ENCODE measurements at places on chromosomes 12 and 14.

GRCh38 chr12:85275374-85275773, 4.6 kb upstream of the ALX1 start:
- DNase-seq = no peak

GRCh38 chr14:68692916-68693771, 99.7 kb downstream of the ZFP36L1 start:
- no peak for DNase-seq

DNA sequence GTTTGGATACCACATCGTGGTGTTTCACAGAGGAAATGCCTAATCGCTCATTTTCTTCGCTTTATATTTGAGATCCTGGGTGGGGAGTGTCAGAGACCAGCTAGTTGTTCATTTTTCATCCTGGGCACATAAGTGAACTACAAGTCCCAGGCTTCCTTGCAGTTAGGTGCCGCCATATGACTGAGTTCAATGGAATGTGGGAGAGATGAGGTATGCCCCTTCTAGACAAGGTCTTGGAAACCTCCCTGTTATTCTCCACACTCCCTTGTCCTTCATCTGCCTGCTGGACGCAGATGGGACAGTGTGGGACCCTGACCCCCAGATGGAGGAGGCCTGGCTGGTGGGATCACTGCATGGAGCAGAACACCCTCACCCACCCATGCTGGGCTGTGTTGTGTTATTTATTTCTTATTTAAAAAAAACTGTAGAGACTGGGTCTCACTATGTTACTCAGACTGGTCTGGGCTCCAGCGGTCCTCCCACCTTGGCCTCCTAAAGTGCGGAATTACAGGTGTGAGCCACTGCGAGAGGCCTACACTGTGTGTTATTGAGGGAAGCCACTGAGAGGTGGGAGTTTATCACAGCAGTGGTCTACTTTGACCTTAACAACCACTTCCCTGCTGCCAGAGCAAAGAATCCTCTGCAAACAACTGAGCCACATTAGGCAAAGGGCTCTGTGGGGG, 42.9 kb upstream of the VRK1 start:
- no peak for DNase-seq

DNA sequence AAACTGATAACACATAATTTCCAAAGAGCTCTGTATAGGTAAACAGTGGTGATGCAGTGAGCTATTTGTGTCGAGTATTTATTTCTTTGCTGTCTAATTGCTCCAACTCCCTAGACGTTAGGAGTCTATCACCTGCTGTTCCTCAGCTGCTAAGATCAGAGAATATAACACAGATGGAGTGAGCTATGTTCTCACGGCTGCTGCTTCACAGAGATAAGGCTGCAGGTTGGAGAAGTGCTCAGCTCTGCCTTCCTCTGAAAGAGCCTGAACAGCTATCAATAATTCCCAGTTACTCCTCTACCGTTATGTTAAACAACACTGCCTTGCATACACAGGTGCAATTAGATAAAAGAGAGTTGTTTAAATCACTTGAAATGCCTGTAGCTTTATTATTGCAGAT, 103.2 kb upstream of the MDGA2 start:
- DNase-seq = no peak

GRCh38 chr12:879641-880040, 69.9 kb downstream of the RAD52 start:
- no peak for DNase-seq

DNA sequence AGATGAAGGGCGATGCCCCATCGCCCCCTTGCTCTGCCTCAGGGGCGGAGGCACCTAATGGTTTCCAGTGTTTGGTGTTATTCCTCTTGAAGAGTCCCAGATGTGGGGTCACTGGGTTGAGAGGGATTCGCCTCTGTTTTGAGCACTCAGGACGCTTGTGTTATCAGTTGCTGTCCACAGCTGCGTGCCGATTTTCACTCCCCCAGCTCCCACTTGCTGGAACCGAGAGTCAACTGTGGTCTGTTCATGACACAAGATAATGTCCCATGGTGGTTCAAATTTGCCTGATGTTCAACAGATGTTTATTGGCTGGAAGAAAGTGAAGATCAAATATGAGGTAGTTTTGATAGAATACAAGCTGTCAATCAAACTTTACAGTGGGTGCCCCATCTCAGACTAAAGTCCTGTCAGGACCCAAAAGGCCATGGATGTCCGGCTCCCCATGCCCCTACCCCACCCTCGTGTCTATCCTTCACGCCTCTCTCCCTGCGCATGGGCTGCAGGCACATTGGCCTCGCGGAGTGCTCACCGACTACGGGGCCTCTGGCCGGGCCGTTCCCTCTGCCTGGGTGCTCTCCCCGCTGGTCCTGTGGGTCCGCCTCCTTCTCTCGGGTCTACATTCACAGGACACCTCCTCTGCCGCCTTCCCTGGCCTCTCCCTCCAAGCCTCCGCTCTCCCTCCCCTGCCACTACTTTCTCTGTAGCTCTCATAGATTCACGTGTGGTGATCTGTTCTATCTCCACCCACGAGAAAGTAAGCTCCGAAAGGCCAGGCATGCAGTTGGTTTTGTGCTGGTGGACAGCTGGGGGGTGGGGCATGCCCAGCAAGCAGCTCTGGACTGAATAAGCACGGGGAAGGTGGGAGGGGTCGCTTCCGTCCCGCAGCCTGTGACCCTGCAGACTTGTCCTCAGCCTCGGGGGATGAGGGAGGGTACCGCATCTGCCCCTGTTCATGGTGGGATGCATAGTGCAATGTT, 6.8 kb upstream of the TRAF3 start:
- DNase-seq = no peak

- no peak for DNase-seq
Observed at GRCh38 chr12:3772380-3772779, 19.5 kb upstream of the CRACR2A start.

- DNase-seq = no peak
Observed at GRCh38 chr12:3206536-3207072, 129.4 kb downstream of the TSPAN9 start.

DNA sequence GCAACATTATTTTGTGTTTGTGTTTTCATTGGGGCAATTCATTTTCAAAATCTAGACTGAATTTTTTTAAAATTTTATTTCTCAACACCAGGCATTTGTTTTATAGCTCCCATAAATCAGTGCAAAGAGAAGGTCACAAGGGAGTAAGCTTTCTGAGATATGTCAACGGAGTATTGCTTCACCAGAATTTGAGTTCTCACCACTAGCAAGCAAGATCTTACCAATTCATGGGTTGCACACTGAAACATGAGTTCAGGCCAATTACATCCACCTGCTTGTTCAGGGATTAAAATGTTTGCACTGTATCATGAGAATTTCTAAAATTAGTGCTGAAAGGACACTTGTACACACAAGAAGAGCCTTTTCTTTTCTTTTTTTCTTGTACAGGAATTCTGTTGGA, 121.9 kb downstream of the CAND1 start:
- DNase-seq = no peak
